ENCODE measurements at places on chromosomes 11 and 22. TPM values are rescaled to one million over a fixed set of nuclear protein-coding genes. Genes with fewer than 3 reads are reported as not detected.

Gene DRD4
- 3.7 TPM for total RNA-seq

Gene ZBTB16
- 14.1 TPM for total RNA-seq

GRCh38 chr11:44726283-44727113, at the start of gene TSPAN18:
TSS of gene TSPAN18 (plus strand) at chr11:44726962. CDS start at chr11:44906417, 179,455 bp downstream.
- H3K27ac ChIP-seq: peak within 1 kb of the TSS; percentile 44
- peak; percentile 44 for DNase-seq
- no peaks in the 10 kb centered on the region for H3K36me3 ChIP-seq

Gene HORMAD2
- total RNA-seq: not detected

Gene ART1
- not detected for total RNA-seq

GRCh38 chr22:20110359-20110985, 5.4 kb upstream of the RANBP1 start:
- H3K27me3 ChIP-seq: no peaks in the 10 kb centered on the region
- peaks cover 2% of the 10 kb centered on the region for H3K4me1 ChIP-seq
- H3K27ac ChIP-seq: no peak overlapping the region
- no peak for DNase-seq

Gene NPAS4
- total RNA-seq: not detected

GRCh38 chr11:834371-835316, 1.9 kb downstream of the CD151 start:
- H3K36me3 ChIP-seq: peaks cover 23% of the 10 kb centered on the region
- H3K4me1 ChIP-seq: peaks cover 12% of the 10 kb centered on the region
- peak overlapping the region; percentile 63 for H3K27ac ChIP-seq
- H3K27me3 ChIP-seq: no peaks in the 10 kb centered on the region
- peak overlapping the region; percentile 21 for H3K4me3 ChIP-seq

Gene KCNQ1OT1
- total RNA-seq: 4.1 TPM

Measured in A673 (cell line).